ENCODE measurements at places on chromosomes 2 and 18.

GRCh38 chr2:118969734-118970395 lies 27.9 kb downstream of the MARCO start:
- no peak for DNase-seq

GRCh38 chr2:36338827-36339145 lies 16.8 kb upstream of the CRIM1 start:
- no peak for DNase-seq

GRCh38 chr2:164719996-164720941 lies 99.0 kb upstream of the GRB14 start:
- DNase-seq = no peak

GRCh38 chr2:88671786-88672427 lies 19.6 kb upstream of the RPIA start:
- DNase-seq = peak; percentile 80

GRCh38 chr2:186135686-186136085 lies 350.4 kb upstream of the ZC3H15 start:
- peak; percentile 3 for DNase-seq

- DNase-seq = no peak
Measured at GRCh38 chr2:233338046-233338445, 16.2 kb upstream of the DGKD start.

- peak; percentile 80 for DNase-seq
Measured at GRCh38 chr2:105179469-105180372, 61.8 kb upstream of the GPR45 start.

DNA sequence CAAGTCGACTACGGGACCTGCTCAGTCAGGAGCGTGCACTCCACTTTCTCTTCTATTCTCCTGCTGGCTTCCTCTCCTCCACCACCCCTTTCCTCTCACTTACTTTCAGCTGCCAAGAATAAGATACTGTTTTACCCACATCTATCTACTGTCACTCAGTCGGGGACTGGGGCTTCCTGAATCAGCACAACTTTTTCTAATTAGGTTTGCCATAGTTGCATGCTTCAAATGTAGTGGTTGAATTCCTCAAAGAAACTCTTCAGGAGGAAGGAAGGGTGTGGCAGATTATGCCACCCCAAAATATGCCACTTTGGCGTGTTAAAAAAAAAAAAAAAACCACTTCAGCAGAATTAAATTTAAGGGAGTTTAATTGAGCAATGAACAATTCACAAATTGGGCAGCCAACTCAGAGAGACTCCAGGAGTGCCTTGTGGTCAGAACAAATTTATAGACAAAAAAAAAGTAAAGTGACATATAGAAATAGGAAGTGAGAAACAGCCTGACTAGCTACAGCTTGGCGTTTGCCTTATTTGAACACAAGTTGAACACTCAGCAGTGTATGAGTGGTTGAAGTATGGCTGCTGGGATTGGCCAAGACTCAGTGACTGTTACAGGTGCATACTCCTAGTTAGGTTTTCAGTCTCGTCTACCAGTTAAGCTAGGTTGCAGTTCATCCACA lies 32.5 kb upstream of the RMDN2 start:
- no peak for DNase-seq

GRCh38 chr2:106130251-106130998 lies 63.7 kb downstream of the UXS1 start:
- DNase-seq = no peak

GRCh38 chr2:38500283-38500634 lies 102.5 kb downstream of the HNRNPLL start:
- DNase-seq = no peak

- DNase-seq = no peak
Measured at GRCh38 chr18:2244641-2245040, 326.7 kb downstream of the METTL4 start.

DNA sequence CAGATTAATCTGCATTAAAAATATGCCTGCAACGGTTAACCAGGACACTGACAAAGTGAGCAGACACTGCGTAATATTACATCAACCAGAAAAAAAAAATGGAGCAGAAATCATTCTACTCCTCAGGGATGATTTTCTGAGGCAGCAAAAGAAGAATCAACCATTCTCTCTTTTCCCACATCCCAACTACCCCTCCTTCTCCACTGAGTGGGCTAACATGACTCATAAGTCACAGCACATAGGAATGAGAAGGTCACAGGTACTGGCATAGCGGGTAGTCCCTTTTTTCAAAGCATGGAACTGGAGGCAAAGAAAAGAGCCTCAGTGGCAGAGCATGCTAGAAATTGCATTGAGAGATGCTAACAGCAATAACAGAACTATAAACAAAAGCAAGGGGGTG lies 54.3 kb upstream of the TSPYL6 start:
- peak; percentile 5 for DNase-seq

- DNase-seq = no peak
Measured at GRCh38 chr2:119263656-119264055, 40.0 kb downstream of the STEAP3 start.

DNA sequence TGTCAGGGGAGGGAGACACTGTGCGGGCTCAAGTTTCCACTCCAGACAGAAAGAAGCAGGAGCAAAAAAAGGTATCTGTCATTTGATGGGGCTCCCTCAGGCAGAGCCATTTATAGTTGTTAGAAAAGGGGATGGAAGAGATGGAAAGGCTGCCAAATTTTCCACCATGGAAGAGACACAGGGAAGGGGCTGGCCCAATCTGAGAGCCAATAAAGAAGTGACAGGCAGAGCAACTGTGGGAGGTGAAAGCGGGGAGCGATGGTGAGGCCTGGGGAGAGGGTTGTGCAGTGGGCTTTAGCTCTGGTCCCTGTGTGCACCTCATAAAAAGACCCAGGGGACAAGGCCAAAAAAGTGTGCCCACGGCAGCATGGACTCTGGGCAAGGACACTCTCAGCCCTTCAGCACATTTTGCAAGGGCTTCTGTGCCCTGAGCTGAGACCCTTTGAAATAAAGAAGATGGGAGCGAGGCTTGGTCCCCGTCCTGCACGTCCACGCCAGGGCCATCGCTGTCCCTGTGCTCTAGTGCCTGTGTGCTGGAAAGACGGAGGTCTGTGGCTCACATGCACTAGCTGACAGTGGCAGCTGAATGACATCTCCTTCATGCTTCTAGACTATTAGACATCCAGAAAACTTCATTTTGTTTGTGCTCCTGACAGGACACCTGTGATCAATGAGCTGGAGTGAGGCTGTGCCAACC lies 456.7 kb upstream of the HS6ST1 start:
- no peak for DNase-seq

DNA sequence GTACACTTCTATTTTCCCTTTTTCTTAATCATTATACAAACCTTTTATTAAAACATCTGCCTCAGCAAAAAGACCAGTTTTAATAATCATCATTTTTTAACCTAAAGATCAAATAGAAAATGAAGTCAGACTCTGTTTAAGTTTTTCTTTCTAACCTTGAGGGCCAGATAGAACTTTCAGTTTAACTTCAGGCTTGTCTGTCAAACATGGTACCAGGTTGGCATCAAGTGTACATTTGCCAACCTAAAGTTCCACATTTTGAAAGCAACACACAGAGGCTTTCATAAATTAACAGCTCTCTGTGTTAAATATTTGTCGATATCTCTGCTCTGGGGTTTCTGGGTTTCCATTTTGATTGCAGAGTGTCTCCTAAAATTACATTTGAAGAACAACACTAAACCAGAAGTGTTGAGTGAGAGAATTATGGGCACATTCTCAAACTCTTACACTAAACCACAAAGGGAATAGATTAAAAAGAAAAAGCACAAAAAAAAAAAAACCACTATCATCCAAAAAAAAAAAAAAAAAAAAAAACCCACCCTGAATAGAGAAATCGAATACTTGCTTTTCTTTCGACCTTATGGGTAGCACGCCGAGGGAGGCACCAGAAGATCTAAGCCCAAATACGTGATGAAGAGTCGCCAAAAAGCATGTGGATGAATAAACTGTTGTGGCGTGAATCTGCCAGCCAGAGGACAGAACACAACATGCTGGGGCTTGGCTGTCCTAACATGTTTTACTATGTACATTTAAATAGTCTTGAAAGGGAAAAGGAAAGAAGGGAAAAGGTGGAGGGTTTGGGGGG lies 166.2 kb downstream of the TCF4 start:
- DNase-seq = no peak

GRCh38 chr2:76625101-76625500 lies 897.1 kb downstream of the LRRTM4 start:
- DNase-seq = no peak

- DNase-seq = no peak
Measured at GRCh38 chr2:183375821-183376220, 251.6 kb downstream of the NUP35 start.

DNA sequence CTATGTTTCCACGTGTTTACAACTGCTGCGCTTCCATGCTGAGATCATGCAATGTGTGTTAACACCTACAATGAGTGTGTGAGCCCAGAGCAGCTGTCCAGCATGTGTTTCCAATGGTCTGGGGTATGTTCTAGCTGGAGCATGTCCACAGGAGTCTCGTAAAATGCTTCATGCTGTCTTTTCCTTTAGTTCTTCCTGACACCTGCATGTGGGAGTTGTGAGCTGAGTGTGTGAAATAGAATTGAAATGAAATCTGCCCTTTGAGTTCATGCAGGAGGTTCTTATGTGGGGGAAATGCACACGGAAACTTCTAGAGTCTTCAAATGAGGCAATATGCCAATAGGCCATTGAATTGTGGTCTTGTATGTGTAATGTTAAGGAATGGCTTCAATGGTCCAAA lies 205.1 kb downstream of the RND3 start:
- DNase-seq = no peak

DNA sequence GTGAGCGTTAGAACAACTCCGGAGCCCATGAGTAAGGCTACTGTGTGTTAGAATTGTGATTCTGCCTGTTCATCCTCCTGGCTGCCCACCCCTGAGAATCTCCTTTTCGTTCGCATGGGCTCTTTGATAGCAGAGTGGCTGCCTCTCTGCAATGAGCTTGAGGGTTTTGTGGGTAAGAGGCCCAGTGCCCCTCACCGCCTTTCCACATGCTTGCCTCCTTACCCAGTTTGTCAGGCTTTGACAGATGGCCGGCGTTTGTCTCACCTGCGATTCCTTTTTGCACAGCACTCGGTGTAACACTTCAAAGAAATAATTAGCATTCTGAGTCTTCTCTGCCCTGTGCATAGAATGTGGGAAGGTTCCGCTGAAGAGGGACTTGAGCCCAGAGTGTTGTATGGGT lies 138.0 kb downstream of the RHBDD1 start:
- no peak for DNase-seq

DNA sequence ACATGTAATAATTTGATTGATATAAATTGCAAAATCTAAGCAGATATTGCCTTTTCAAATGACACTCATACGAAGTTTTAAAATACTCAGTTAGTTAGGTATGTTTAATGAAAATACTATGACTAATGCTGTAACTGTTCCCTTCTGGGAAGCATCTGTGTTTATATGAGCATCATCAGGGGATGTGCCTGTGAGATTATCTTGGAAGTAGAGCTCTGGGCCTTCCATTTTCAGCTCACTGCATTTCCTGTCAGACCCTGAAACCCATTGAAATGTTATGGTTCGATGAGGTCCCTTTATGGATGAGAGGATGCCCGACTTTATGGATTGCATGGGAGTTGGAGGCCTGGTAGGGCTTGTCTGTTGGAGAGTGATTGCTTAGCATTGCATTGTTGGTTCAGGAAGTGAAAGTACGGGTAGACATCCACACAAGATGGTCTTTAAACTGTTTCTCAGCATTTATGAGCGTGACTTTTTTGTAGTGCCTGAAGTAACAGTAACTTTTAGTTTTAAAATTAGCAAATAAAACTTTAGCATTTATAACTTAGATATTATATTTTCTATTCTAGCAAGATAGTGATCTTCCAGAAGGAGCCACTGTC lies 28.7 kb downstream of the ELP2 start:
- DNase-seq = no peak

DNA sequence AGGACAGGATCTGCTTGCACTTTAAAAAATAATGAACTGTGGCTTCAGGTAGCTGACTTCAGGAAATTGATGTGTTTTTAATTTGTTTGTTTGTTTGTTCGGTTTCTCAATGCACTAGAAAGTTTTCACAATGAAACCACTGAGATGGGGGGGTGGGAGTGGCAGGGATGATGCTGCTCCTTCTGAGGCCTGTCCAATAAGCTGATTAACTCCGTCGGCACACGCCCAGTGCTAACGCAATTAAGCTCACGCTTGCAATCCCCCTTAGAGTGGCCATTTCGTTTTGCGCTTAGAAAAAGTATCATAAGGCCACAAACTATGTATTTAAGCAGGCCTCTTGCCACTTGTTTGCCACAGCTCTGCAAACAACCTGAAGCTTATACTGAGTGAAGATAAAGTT lies 12.5 kb upstream of the GPR39 start:
- no peak for DNase-seq

DNA sequence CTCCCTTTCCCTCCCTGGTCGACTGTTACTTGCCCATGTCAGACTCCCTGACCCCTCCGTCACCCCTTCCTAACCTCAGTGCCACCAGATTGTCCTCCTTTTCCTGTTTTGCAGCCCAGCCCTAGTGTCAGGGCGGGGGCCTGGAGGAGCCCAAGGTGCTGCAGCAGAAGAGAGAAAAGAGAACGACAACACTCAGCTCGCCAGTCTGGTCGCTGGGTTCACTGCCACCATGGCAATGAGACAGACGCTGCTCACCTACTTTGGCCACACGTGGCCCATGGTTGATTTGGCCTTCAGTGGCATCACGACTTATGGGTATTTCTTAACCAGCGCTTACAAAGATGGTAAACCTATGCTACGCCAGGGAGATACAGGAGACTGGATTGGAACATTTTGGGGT lies 108.4 kb upstream of the RMDN2 start:
- no peak for DNase-seq

DNA sequence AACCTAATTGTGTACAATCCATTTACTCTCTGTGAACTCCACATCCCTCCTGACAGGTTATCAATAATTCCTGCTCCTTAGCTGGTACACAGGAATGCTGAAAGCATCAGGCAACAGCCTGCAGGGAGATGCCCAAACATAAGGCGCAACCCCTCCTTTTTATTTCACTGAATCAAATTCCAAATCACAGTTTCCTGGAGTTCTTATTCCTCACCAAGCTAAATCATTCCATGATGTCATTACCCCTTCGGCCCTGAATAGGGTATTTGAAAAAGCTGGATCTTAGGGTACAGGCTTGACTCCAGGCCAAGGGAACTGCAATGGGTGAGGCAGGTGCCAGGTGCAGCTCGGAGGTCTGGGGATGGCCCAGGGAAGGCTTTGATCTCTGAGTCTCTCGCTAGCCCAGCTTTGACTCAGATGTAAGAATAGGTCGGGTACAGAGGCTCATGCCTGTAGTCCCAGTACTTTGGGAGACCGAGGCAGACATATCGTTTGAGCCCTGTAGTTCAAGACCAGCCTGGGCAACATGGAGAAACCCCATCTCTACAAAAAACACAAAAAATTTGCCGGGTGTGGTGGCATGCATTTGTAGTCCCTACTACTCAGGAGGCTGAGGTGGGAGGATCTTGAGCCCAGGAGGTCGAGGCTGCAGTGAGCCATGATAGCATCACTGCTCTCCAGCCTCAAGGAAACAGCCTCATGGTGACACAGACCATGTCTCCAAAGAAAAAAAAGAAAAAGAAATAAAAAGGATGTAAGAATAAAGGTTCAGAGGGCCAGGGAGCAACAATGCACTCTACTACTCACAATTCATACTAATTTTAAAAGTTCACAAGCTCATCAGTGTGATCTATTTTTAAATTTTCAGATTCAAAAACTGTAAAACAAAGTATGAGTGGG lies 6.8 kb downstream of the FHL2 start:
- peak; percentile 68 for DNase-seq

- DNase-seq = peak; percentile 60
Measured at GRCh38 chr2:6556755-6557154, 309.0 kb downstream of the CMPK2 start.

Data from RKO (cell line).